Non-pigmented ciliary epithelial cell (primary cell): ENCODE measurements at places on chromosomes 13 and 19.
A peak's percentile ranks its signal among the peaks of the same experiment; 100 is the strongest.

DNA sequence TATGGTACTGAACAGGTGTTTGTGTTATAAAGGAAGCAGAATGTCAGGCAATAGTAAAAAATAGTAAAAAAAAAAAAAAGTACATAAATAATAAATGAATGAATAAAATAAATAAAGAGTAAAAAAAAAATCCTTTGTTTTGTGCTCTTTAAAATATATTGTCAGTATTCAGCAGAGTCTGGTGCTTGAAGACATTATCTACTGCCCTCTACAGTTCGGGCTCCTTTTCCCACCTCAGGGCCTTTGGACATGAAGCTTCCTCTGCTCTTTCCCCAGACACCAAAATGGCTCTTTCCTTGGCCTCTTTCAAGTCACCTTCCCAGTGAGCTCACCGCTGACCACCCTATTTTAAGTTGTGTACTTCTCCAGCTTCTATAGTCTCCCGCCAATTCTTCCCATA lies 137.5 kb downstream of the TNFRSF19 start:
- no peak for DNase-seq

GRCh38 chr13:101417043-101417406 lies 717 bp upstream of the NALCN start:
- no peak for DNase-seq

DNA sequence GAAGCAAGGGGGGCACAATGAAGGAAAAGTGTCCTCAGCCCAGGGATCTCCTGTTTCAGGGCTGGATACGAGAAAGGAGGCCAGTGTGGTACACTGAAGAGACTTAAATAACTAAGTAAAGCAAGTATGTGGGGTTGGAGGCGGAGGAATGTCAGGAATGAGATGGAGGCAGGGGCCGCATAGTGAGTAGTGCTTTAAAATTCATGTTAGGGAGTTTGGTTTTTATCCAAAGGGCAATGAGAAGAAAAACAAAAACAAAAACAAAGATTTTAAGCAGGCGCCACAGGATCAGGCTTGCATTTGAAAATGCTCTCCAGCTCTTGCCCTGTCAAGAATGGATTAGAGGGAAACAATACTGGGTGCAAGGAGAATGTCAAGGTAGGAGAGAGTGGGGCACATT lies 273.4 kb downstream of the DCLK1 start:
- peak; percentile 27 for DNase-seq

DNA sequence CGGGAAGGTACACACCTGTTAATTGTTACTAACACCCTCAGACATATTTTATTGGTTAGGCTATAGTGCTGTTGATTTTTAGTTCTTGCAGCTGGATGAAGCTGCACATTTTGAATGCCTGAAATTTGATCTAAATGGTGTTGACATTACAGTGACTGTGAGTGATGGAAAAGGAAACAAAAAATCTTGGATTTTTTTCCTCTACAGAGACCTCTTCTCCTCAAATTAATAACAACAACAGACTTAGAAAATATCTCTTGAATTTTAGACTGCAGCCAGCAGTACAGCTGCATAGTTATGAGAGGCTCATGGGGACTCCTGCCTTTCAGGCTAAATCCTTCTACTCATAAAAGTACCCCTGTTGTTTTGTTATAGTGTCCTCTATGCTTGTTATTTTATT lies 500.5 kb upstream of the SPRY2 start:
- DNase-seq = no peak

DNA sequence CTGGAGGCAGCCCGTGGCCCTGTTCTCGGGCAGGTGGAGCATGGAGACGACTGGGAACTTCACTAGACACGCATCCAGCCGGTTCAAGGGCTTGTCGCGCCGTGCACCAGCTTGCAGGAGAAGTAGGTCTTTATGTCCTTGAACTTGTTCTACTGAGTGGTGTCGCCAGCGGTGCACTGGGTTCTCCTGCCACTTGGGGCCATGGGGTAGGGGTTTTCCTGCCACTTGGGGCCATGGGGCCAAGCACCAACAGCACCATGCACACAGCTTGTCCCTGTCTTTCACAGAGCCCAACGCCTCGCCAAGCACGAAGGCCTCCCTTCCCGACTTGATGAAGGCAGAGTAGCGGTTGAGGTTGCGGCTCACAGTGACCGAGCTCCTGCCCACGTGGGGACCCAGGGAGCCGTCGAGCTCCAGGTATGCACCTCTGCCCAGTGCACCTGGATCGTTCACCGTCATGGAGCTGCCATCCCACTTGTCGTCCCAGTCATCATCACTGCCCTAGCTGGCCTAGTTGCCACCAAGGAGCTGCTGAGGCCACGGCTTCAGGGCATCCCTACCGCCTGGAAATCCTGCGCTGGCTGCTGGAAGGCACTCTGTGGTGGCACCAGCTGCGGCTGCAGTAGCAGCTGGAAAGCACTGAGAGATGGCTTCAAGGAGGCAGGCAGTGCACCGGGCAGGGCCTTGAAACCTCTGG lies 40.5 kb upstream of the TPM4 start:
- no peak for DNase-seq

GRCh38 chr19:31064491-31064890 lies 284.7 kb downstream of the TSHZ3 start:
- DNase-seq = no peak

DNA sequence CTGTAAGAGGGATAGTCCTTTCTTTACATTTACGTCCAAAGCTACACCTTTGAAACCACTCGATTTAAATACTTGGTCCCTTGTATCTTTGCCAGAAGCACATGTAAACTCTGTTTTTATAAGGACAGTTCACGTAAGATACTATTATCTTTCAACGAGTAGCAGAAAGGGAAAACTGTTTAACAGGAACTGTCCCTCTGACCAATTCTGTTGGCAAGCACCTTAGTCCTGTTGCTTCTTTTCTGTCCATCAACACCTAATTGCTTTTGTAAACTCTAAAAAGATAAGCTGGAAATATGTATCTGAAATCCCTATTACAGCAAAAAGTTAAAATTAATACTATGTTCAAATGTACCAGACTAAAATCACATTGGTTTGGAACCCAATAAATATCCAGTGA lies 37.4 kb downstream of the PCDH9 start:
- no peak for DNase-seq

DNA sequence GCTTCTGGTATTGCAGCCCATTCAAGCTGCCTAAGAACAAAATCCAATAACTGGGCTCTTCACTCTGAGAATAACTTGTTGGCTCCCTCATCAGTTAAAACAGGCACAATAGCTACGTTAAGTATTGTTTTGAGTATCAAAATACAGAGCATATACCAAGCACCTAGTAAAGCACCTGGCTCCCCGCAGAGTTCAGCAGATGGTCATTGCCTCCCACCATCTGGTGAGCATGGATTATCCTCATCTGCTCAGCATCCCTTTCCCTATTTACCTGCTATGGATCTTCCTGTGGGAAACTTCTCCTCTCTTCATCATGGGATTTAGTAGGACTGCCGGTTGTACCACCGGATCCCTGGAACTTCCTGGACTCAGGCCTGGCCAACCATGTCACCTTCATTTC lies 199.2 kb upstream of the MAB21L1 start:
- DNase-seq = no peak

DNA sequence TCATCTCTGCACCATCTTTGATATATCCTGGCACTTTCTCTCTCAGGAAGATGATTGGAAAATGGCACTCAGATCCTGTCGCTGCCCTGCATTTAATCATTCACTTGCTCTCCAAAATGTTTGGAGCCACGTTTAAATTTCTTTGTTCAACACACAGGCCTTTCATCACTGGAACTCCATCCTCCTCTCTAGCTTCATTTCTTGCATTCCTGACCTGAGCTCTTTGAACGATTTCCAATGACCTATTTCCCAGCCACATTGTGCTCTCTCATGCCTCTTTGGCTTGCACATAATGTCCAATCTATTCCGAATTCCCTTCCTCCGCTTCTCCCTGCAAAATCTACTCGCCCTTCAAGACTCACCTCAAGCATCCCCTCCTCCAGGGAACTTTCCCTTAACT lies 287.4 kb upstream of the NBEA start:
- DNase-seq = no peak

DNA sequence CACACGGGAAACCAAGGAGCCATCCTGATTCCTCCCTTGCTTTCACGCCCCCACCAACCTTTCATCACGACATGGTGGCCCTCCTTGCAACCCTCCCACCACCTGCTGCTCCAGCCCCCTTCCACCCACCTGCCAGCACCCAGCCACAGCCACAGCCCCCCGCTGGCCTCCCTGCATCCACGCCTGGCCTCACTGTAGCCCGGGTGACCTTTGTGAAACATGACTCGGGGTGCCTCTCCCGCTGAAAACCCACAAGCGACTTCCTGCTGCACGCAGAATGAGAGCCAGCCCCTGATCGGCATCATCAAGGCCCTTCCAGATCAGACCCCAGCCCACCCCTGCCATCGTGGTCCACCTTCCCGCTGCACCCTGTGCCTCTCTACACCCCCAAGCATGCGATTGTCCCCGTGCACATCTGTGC lies 14.9 kb downstream of the POP4 start:
- DNase-seq = no peak
